ENCODE measurements at places on chromosomes 12 and 14. TPM values are rescaled to one million over a fixed set of nuclear protein-coding genes. Genes with fewer than 3 reads are reported as not detected.

FERMT2 gene
- 12.4 TPM for total RNA-seq

PLEK2 gene
- total RNA-seq: 36.6 TPM

COCH gene
- total RNA-seq: not detected

- no peaks in the 10 kb centered on the region for H3K27me3 ChIP-seq
- no peak overlapping the region for H3K27ac ChIP-seq
- no peak for DNase-seq
- H3K36me3 ChIP-seq: no peaks in the 10 kb centered on the region
- H3K4me1 ChIP-seq: no peaks in the 10 kb centered on the region
Measured at GRCh38 chr14:71208702-71209357, 301.6 kb downstream of the PCNX1 start.

DNA sequence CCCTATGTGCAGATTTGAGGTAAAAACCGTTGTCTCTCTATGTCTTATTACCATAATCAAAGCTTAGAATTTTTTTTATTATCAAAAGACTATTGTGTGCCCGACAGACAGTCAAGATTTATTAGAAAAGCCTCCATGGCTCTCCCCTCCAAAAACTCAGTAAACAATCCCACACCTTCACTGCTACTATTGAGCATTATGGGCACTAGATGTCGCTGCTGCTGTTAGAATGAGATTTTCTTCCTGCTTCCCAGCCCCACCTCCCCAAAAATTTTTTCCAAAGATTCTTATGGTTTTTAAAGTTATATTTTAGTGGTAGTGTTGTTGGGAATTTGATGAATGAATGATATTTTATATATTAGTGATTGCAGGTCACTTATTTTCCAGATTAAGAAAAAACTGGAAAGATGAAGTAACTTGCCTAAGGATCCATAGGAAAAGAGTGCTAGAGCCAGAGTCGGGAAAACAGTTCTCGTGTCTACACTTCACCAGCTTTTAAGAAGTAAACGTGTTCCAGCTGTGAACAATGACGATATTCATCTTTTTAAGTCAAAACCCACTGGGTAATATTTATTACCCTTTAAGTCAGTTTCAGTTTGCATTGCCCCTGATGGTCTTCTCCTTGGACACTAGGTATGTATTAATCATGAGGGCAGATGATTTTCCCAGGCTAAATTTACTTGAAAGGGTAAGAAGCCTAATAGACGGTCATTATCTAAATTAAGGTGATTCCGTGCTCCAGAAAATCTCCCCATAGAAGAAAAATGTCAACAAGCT lies 12.2 kb upstream of the FOXG1 start:
- H3K27me3 ChIP-seq: no peaks in the 10 kb centered on the region
- no peak overlapping the region for H3K27ac ChIP-seq
- no peak for DNase-seq
- no peaks in the 10 kb centered on the region for H3K36me3 ChIP-seq
- H3K4me1 ChIP-seq: no peaks in the 10 kb centered on the region

DNA sequence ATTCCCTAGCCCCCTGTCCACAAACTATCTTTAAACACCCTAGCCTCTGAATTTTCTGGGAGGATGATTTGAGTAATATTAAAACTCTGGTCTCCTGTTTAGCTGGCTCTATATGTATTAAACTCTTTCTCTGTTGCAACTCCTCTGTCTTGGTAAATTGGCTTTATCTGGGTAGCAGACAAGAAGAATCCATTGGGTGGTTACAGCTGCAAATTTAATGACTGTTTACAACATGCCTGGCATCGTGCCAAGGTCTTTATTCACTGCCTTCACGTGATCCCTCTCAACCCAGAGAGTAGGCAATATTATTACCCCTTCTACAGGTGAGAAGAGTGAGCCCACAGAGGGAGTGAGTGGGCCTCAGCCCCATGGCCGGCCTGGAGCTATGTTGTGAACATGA lies 77.8 kb upstream of the MYL2 start:
- no peaks in the 10 kb centered on the region for H3K36me3 ChIP-seq
- no peak overlapping the region for H3K4me3 ChIP-seq
- H3K27ac ChIP-seq: no peak overlapping the region
- DNase-seq: no peak
- no peaks in the 10 kb centered on the region for H3K27me3 ChIP-seq
- H3K4me1 ChIP-seq: no peaks in the 10 kb centered on the region

GRCh38 chr14:50520947-50521815 lies 11.2 kb downstream of the MAP4K5 start:
- no peaks in the 10 kb centered on the region for H3K27me3 ChIP-seq
- H3K4me3 ChIP-seq: no peak overlapping the region
- H3K4me1 ChIP-seq: no peaks in the 10 kb centered on the region
- no peak for DNase-seq
- no peaks in the 10 kb centered on the region for H3K36me3 ChIP-seq
